ENCODE measurements at places on chromosomes 6 and 20. TPM values are rescaled to one million over a fixed set of nuclear protein-coding genes. Genes with fewer than 3 reads are reported as not detected.

DNA sequence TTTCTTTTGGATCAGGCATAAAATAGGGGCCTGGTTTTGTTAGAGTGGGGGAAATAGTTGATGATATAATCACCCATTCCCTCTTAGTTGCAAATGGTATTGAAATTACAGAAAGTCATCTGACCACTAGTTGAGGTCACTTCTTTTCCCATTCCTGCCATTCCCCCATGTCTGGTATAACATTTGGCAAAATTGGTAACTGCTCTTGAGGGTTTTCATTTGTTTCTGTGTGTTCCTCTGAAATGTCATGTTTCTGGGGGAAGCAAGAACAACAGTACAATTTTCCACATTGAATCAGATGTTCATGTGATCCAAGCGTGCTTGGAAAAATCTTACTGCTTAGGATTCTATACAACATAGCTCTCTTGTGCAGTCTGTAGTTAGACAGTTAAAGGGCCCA, 7.3 kb downstream of the AIG1 start:
- no peak overlapping the region for H3K4me3 ChIP-seq
- H3K4me1 ChIP-seq: no peaks in the 10 kb centered on the region
- no peaks in the 10 kb centered on the region for H3K36me3 ChIP-seq
- no peak for DNase-seq

- H3K36me3 ChIP-seq: no peaks in the 10 kb centered on the region
- no peaks in the 10 kb centered on the region for H3K27me3 ChIP-seq
- no peak overlapping the region for H3K4me3 ChIP-seq
- DNase-seq: no peak
- no peaks in the 10 kb centered on the region for H3K4me1 ChIP-seq
These were observed 173.7 kb downstream of the MBOAT1 start for GRCh38 chr6:20038410-20039204.

LHFPL5 gene
- total RNA-seq: not detected

SMPDL3A gene
- 4.1 TPM for total RNA-seq

GRCh38 chr6:68473433-68474210, 161.5 kb upstream of the ADGRB3 start:
- no peaks in the 10 kb centered on the region for H3K27me3 ChIP-seq
- H3K36me3 ChIP-seq: no peaks in the 10 kb centered on the region
- DNase-seq: no peak
- H3K4me3 ChIP-seq: no peak overlapping the region

DNA sequence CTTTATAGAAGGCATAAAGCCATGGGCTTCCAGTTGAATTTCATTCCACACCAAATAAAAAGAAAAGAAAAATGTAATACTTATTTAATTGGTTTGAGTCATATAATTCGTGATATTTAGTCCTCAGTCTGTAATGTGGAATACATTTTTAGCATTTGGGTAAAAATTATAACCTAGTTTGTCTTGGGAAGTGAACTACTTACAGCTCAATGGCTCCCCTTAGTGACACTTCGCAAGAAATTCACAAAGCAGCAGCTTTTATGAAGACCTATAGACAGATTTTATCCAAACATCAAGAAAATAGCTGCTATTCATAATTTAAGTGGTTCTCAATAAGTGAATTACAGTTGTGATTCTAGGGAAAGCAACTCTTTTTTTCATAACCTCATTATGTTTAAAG, 72.1 kb downstream of the RSPO3 start:
- H3K27me3 ChIP-seq: no peaks in the 10 kb centered on the region
- H3K36me3 ChIP-seq: no peaks in the 10 kb centered on the region
- no peak overlapping the region for H3K4me3 ChIP-seq
- peak; percentile 57 for DNase-seq
- no peaks in the 10 kb centered on the region for H3K4me1 ChIP-seq
- H3K27ac ChIP-seq: no peak overlapping the region

UST gene
- 0.81 TPM for total RNA-seq

GRCh38 chr20:50728981-50729874, 2.2 kb upstream of the PARD6B start:
- H3K36me3 ChIP-seq: no peaks in the 10 kb centered on the region
- H3K4me1 ChIP-seq: no peaks in the 10 kb centered on the region
- H3K27ac ChIP-seq: no peak overlapping the region
- H3K4me3 ChIP-seq: no peak overlapping the region
- no peak for DNase-seq

DNA sequence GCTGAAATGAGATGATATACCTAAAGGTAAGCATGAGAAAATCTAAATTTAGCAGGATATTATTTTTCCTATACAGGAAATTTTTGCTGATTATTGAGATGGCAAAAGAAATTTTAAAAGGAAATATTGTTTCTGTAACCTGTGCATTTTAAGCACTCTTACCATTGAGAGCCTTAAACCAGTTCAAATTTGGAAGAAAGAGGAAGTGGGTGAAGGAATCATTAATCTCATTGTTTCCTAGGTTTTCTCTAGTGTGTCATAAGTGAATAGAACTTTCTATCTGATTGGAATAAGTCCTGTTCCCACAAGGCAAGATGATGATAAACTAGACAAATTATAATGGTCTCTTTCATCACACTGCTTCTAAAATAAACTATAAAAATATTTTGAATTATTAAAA, 22.4 kb upstream of the FKBP1C start:
- no peaks in the 10 kb centered on the region for H3K36me3 ChIP-seq
- H3K4me3 ChIP-seq: no peak overlapping the region
- H3K4me1 ChIP-seq: no peaks in the 10 kb centered on the region
- no peaks in the 10 kb centered on the region for H3K27me3 ChIP-seq

ACTL10 gene
- 0.62 TPM for total RNA-seq

GRCh38 chr6:137953761-137954160, 86.7 kb downstream of the TNFAIP3 start:
- no peak for DNase-seq
- H3K36me3 ChIP-seq: no peaks in the 10 kb centered on the region
- no peak overlapping the region for H3K27ac ChIP-seq
- no peaks in the 10 kb centered on the region for H3K27me3 ChIP-seq

DNA sequence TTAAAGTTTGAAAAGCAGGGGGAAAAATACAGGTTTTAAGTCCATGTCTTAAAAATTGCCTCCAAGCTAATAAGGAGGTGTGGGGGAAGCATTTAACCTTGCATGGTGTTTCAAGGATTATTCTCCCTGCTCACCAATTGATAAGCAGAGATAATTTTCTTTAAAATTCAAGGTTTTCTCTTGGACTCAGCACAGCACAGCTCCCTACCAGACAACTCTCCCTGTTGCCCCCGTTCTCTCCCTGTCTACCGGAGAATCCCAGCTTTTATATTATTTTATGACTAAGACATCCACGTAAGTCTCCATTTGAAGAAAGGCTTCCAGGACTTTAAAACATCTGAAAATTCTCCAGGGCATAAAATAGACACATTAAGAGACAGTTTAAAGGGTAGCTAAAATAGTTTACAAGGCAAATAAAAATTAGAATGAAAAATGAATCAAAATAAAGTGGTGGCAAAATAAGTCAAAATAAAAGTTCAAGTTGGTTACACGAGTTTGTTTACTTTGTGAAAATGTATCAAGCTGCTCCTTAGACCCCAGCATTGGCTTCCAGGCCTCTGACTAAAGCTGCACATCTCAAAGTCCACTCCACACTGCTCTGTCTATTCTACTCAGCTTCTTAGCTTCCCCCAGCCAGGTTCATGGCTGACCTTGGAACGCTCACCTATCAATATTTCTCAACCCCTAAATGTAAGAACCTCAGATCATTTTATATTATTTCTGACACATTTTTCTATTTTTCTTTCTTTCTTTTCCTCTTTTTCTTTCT, 188.6 kb upstream of the PLCB4 start:
- H3K27me3 ChIP-seq: no peaks in the 10 kb centered on the region
- no peak overlapping the region for H3K27ac ChIP-seq
- no peaks in the 10 kb centered on the region for H3K36me3 ChIP-seq
- no peak overlapping the region for H3K4me3 ChIP-seq

DNA sequence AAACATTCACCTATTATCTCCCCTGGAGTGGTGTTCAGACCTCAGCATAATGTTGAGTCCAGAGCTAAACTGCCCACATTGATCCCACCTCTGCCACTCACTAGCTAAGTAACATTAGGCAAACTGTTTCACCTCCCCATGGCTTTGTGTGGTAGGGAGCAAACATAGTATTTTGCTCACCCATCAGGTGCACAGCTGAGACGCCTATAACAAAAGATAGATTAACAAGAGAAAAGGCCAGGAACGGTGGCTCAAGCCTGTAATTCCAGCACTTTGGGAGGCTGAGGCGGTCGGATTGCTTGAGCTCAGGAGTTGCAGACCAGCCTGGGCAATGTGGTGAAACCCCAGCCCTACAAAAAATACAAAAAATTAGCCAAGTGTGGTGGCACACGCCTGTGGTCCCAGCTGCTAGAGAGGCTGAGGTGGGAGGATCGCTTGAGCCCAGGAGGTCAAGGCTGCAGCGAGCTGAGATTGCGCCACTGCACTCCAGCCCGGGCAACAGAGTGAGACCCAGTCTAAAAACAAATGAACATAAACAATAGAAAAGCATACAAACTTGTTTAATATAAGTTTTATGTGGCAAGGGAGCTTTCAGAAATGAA, 91.6 kb downstream of the MAP3K7 start:
- H3K27ac ChIP-seq: no peak overlapping the region
- H3K4me1 ChIP-seq: peaks cover 33% of the 10 kb centered on the region
- no peaks in the 10 kb centered on the region for H3K36me3 ChIP-seq
- DNase-seq: no peak

MLIP gene
- total RNA-seq: 11.6 TPM

DNA sequence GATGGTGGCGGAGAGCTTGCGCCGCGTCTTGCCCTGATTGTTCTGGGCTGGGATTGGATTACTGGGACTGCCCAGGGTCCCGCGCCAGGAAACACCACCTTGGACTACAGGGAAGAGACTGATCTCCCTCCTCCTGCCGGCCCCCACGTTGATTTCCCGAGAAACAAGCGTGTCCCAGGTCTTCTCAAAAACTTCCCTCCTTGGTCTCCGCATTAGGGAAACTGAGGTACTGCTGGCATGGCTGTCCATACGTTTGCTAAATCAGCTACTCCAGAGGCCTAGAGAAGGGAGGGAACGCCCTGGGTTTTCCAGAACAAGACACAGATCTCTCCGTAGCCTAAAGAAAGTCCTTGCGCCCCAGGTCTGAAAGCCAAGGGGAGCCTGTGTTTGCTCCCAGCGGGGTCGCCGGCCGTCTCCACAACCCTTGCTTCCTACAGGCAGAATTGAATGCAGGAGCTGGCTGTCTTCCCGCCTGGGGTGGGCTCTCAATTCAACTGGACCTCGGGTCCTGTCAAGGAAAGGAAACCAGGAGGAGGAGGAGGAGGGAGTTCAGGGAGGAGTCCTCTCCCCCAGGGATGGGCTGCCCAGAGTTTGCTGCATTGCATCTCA, 29.2 kb downstream of the TFAP2A start:
- no peak overlapping the region for H3K4me3 ChIP-seq
- no peak for DNase-seq
- no peak overlapping the region for H3K27ac ChIP-seq
- peaks cover 99% of the 10 kb centered on the region for H3K27me3 ChIP-seq
- no peaks in the 10 kb centered on the region for H3K4me1 ChIP-seq

GRCh38 chr6:113508249-113508648, 348.9 kb upstream of the MARCKS start:
- H3K36me3 ChIP-seq: no peaks in the 10 kb centered on the region
- DNase-seq: no peak
- H3K4me3 ChIP-seq: no peak overlapping the region

DNA sequence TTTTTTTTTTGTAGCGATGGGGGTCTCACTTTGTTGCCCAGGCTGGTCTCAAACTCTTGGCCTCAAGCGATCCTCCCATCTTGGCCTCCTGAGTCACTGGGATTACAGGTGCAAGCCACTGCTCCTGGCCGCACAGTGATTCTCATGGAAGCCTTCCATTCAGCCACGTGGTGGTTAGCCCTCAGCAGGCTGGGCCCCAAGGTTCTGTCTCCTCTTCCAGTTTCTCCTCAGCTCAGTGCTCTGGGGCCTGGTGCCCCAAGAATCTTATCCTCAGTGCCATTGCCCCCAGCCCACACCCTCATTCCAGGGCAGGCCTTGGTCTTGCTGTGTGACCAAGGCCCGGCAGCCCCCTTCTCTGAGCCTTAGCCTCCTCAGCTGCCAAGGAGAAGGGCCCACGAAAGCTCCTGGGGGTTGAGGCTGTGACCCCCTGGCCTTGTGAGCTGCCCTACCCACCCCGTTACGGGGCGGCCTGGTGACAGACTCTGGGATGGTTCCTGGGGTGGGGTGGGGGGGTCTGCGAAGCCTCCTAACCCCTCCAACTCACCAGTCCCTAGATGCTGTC, 16.4 kb downstream of the SRC start:
- H3K4me3 ChIP-seq: no peak overlapping the region
- no peak for DNase-seq
- no peak overlapping the region for H3K27ac ChIP-seq
- H3K36me3 ChIP-seq: peaks cover 3% of the 10 kb centered on the region
- no peaks in the 10 kb centered on the region for H3K27me3 ChIP-seq

DNA sequence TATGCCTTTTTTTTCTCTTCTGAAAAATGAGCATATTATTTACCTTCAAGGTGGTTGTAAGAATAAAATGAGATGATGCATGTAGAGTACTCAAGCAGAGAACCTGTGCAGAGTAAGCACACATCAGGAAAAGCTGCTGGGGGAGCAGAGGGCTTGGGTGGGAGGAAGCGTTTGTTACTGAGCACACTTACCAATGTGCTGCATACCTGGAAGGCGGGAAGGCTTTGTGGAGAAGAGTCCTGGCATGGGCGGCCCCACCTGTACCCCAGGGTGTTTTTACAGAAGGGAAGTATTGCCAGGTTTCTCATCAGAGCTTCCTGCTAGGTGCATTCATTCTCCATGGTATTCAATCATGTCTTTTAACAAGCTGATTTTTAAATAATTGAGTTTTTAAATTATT, 52.9 kb downstream of the CSE1L start:
- no peak overlapping the region for H3K4me3 ChIP-seq
- no peak for DNase-seq
- no peaks in the 10 kb centered on the region for H3K4me1 ChIP-seq
- peaks cover 16% of the 10 kb centered on the region for H3K36me3 ChIP-seq
- no peaks in the 10 kb centered on the region for H3K27me3 ChIP-seq

- peak overlapping the region; percentile 16 for H3K4me3 ChIP-seq
- peak; percentile 29 for DNase-seq
- no peaks in the 10 kb centered on the region for H3K27me3 ChIP-seq
These were observed 9.0 kb downstream of the EXOC2 start for GRCh38 chr6:683742-684440.

DNA sequence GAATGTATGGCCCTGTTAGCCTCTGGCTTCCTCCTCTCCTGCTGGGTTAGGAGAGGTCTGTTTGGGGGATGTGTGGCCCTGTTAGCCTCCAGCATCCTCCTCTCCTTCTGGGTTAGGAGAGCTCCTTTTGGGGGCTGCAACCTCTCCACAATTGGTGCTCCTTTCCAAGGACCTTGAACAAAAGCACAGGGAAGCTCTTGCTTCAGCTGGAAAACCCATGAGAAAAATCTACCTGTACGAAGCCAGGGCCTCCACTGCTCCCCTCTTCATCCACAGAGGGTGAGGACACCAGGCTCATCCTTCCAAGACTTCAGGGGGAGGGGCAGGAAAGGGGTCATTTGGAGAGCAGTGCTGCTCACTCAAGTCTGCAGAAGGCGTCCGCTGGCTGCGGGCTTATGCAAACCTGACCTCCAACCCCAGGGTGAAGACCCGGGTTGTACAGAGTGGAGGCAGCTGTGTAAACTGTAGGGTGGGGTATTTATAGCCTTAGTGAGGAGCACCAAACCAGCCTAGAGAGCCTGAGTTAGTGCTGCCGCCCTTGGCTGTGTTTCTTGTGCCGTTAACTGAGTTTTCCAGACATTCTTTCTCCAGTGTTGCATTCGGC, 62.1 kb downstream of the SLC24A3 start:
- no peaks in the 10 kb centered on the region for H3K36me3 ChIP-seq
- no peak overlapping the region for H3K4me3 ChIP-seq
- no peaks in the 10 kb centered on the region for H3K4me1 ChIP-seq

GRCh38 chr6:64293298-64293697, 657.7 kb downstream of the PHF3 start:
- no peaks in the 10 kb centered on the region for H3K36me3 ChIP-seq
- H3K27me3 ChIP-seq: no peaks in the 10 kb centered on the region
- H3K27ac ChIP-seq: no peak overlapping the region

DLK2 gene
- total RNA-seq: not detected

Data from endothelial cell of umbilical vein (primary cell).